ENCODE measurements at places on chromosomes 2 and 18.

DNA sequence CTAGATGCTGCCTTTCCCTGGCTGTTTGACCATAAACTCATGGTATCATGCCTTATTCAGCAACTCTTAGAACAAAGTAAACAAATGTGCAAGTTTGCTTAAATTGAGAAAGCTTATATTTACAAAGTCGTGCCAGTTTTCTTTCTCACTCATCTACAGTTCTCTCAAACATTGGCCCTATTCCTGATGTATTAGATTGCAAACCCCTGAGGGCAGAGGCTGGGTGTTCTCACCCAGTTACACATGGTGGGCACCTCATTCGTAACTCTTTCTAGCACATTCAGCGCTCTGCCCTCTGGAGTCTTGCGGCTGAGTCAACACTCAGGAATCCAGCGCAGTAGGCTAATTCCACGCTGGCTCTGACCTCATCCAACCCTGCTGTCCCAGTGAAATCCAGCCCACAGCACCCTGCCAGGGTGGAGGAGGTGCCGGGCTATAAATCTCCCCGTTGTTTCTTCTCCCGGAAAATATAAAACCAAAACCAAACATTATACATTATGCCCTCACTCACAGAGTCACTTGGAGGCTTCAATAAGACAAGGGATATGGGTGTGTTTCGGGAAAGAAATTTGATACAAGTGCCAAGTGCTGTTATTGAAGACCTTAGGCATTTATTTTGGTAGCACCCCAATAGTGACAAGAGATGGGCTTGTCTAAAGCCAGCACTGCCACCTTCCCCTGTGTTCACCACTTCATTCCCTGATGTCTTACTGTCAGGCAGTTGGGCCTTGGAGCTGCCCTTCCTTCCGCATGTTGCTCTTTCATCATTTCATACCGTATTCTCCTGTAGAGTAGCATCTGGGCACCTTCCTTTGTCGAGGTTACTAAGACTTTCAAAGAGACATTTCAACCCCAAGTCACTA is 287.4 kb downstream of the PRKCE start:
- DNase-seq, result no peak

DNA sequence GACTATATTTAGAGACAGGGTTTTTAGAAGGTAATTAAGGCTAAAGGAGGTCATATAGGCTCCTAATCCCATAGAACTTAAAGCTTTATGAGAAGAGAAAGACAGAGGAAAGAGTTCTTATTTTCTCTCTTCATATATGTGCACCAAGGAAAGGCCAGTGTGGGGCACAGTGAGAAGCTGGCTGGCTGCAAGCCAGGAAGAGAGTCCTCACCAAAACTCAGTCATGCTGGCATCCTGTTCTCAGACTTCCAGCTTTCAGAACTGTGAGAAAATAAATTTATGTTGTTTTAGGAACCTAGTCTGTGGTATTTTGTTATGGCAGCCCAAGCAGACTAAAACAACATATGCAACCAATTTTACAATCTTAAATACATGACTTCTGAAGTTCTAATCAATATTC is 31.5 kb upstream of the ATIC start:
- no peak for DNase-seq

DNA sequence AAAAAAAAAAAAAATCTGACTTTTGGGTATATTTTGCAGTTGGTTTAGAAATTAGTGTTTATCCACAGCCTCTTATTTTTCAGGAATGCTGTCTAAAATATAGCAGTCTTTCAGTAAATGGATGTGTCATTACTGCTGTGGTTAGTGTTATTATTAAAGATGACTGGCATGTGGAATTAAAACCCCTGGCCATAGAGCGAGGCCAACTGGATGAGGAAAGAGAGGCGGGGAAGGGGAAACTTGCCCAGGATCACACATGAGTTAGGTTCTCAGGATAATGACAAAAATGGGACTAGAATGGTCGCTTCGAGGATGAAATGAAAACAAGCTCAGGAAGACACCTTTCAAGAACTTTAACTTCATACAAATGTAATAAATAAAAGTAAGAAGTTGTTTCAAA is 57.4 kb upstream of the APCDD1 start:
- no peak for DNase-seq

DNA sequence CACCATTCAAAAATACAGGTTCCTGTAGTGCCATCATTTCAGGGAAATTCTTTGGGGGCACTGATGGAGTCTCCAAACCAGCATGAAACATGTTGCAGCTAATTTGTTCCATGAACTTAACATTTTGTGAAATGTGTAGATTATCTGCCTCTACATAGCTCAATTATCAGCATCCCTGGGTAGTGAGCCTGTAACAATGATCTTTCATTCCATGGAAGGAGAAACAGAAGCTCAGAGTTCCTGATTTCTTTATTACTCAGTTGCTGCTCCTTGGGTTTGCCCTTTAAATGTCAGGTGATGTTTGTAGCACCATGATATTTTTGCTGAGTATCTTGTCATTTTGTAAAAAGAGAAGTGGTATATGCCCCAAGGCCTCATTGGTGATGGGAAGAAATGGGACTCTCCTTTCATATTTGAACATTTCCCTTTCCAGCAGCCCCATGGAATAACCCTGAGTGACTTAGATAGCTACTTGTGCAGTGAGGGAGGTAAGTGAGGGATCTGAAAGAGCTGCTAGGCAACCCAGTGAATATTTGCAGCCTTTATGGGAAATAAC is 146.9 kb downstream of the CERS6 start:
- DNase-seq, result no peak

GRCh38 chr2:185782223-185782769 is 43.7 kb downstream of the FSIP2 start:
- DNase-seq, result no peak

- no peak for DNase-seq
Observed at GRCh38 chr2:224359569-224359968, 42.3 kb downstream of the FAM124B start.

GRCh38 chr2:98142106-98142791 is 55.3 kb downstream of the VWA3B start:
- DNase-seq, result no peak

DNA sequence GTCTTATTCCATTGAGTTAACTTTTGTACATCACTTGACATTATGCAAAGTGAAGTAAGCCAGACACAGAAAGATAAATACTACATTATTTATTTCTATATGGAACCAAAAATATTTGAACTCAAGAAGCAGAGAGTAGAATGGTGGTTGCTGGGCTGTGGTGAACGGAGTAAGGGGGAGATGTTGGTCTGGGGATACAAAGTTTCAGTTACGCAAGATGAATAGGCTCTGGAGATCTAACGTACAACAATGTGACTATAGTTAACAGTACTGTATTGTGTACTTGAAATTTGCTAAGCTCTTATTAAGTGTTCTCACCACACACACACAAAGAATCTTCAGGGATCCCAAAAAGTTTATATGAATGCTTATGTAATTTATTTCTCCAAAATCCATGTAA is 124.8 kb upstream of the VWC2L start:
- no peak for DNase-seq

DNA sequence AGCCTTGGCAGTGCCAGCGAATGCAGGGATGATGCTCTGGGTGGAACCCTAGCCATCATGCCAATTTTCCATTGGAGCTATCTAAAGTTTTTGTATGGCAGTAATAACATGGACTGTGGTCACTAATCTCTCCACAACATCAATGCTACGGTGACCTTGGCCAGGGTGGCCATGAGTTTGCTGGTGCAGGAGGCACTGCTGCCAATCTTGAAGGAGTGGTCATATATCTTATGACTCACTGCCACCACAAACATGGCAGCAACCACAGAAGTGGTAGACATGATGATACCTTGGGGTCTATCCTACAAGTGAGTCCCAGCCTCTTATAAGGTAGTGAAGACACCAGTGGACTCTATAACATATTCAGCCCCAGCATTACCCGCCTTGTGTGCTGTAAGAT is 104.6 kb downstream of the EVA1A start:
- no peak for DNase-seq

- no peak for DNase-seq
Observed at GRCh38 chr2:221377066-221377465, 195.0 kb downstream of the EPHA4 start.

DNA sequence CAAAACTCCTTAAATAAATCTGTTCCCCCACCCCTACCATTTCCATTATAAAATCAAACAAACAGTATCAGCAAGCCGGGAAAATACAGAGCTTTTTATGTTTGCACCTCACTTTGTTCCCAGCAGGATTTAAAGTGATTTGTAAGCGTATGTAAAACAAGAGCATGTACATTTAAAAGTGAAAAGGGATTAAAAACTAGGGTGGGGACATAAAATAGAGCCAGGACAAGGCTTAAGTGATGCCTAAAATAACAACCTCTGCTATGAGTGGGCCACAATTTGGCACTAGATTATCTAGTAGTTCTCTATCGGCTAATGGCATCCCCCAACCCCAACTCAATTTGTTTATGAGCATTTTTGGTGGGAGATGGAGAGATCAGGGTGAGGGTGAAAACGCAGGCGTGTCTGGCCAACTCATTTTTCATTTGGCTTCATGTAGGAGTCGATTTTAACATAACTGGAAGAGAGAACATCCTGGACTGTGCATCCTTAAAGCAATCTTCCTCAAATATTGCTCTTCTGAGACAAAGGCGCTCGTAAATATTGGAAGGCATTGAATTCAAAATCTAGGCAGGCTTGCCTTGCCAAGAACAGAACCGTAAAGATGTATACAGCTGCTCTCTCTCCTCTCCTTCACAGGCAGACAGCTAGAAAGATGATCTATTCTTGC is 34.5 kb upstream of the TSPYL6 start:
- no peak for DNase-seq

GRCh38 chr2:53994818-53995808 is 24.3 kb upstream of the PSME4 start:
- no peak for DNase-seq

DNA sequence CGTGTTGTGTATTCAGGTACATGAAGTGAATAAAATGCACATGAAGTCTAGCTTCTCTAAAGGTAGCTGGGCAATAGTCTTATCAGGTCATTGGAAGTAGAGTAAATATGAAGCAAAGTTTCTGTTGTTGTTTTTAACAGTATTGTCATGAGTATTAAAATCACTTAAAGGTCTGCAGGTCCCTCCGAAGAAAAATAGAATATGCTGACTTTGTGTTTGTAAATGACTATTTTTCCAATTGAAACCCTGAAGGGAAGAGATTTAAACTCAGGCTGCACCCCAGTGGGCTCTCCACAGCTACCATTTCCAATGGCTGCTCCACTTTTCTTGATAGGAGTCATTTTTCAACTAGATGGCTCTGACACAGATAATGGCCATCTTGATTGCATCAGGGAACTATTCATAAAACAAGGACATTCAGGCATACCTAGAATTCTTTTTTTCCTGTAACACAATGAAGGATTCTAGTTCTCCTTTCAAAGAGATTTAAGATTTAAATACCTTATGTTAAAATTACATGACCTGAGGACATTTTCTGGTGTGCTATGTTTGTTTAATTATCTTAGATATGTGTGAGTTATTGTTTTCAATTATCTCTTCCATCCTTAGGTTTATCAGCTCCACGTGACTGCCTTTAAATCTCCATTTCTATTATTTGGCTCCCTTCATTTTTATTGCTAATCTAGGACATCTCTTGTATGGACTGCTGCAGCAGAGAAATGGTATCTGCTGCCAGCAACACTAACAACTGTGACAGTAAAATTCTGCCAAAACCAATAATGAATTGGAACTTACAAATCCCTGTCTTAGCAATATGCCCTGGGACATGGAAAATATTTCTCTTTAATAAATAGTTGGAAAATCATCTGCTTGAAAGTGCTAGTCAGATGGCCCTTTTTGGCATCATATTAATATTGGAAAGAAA is 149.2 kb upstream of the NOSTRIN start:
- no peak for DNase-seq

- no peak for DNase-seq
Observed at GRCh38 chr2:10476723-10477442, 28.8 kb upstream of the ODC1 start.

- no peak for DNase-seq
Observed at GRCh38 chr2:28166956-28167355, 225.7 kb upstream of the FOSL2 start.

GRCh38 chr2:61419570-61419969 is 51.3 kb downstream of the USP34 start:
- DNase-seq, result no peak

DNA sequence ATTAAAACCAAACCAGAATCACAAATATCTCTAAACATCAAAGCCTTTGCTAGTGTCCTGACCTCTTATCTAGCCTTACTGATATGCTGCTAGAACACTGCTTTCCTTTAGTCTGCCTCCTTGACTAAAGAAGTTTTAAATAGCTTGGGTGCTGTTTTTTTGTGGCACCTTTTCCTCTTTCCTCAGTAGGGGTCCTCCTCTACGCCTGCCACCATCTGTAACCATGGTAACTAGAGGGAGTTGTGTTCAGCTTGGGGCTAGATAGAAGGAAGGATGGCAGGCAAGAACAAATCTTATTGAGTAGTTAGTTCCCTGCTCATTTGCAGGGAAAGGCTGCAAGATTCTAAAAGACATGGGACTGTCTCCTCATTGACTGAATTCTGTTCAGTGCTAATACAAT is 86.0 kb downstream of the TAF4B start:
- DNase-seq, result no peak

GRCh38 chr2:98825858-98826257 is 94.9 kb upstream of the MGAT4A start:
- no peak for DNase-seq

- no peak for DNase-seq
Observed at GRCh38 chr2:151556121-151556520, 146.4 kb downstream of the RIF1 start.

DNA sequence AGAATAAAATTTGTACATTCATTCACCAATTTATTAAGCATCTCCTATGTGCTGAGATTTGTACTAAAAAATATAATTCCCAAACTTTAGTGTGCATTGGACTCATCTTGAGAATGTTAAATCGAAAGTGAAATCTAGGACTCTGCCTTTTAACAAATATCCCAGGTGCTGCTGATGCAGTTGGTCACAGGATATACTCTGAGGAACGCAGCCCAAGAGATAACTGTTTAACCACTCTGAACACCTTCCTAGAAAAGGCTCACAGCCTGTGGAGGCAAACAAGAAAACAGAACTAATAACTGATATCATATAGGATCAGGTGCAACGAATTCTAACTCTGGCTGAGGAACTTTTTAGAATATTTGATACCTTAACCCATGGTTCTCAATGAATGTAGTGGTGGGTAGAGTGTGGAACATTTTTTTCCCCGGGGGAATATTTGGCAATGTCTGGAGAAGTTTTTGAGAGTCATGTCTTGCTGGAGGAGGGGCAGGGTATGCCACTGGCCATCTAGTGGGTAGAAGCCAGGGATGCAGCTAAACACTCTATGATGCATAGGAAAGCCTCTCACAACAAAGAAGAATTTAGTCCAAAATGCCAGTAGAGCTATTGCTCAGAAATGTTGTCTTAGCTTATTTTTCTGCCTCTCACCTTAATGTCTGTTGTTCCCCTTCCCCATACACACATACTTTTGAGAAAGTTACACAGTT is 96.5 kb downstream of the EHBP1 start:
- DNase-seq, result no peak
